ENCODE measurements at places on chromosomes 2 and 18. TPM values are rescaled to one million over a fixed set of nuclear protein-coding genes. Genes with fewer than 3 reads are reported as not detected.

Gene GBX2
- total RNA-seq = not detected

Gene ZSWIM2
- total RNA-seq = not detected

Gene OTOS
- 1.2 TPM for total RNA-seq

Gene GALNT14
- total RNA-seq = 0.66 TPM

Gene RSAD2
- total RNA-seq = 0.50 TPM

Gene GAL3ST2
- total RNA-seq = not detected

Gene FAM161A
- 1.3 TPM for total RNA-seq

Gene LDLRAD4
- 0.17 TPM for total RNA-seq

Gene ABHD1
- total RNA-seq = under 0.01 TPM

Gene C1D
- 23.9 TPM for total RNA-seq

Gene CERKL
- total RNA-seq = 0.15 TPM

Data from smooth muscle cell of trachea (primary cell).